NCI-H345 (cell line): ENCODE measurements at places on chromosomes 7 and 10.

- DNase-seq, result no peak
Measured at GRCh38 chr10:117439243-117439912, 64.1 kb upstream of the PDZD8 start.

- DNase-seq, result no peak
Measured at GRCh38 chr7:48621076-48621475, 303.3 kb upstream of the CDC14C start.

- no peak for DNase-seq
Measured at GRCh38 chr7:22256541-22257096, 100.3 kb downstream of the RAPGEF5 start.

DNA sequence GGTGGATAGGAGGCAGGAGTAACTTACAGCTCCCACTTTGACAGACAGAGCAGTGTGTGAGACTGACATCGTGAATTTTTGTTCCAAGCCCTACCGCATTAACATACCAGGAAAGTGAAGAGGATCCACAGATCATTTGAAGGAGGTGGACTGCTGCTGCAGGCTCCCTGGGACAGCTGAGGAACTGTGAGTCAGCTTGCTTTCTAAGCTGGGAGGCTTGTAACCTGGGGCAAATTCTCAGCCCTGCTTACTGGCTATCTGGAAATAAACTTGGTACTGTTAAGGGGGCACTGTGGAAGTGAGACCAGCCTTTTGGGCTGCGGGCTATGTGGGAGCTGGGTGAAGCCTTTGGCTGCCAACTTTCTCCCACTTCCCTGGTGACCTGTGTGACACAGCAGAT is 1202.5 kb downstream of the DNAJB9 start:
- DNase-seq, result no peak

DNA sequence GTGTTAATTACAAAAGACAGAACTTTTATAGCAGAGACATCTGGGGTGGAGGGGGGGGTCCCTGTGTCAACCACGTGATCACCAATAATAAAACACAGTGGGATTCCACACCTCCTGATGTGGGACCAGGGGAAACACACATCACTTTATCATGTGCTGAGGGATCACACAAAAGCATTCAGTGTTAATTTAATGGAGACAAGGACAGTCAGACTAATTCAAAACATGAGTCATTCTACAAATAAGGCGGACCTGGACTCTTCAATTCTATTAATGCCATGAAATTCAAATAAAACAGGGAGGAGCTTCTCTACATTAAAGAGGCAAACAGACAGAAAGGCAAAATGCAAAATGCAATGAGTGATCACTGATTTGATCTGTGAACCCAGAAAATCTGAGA is 67.3 kb upstream of the PFKP start:
- DNase-seq, result no peak

GRCh38 chr10:29691564-29692072 is 56.8 kb upstream of the SVIL start:
- DNase-seq, result no peak
